CD4-positive, alpha-beta T cell treated with Interleukin-15 for 4 hours (primary cell): ENCODE measurements at places on chromosomes 11 and 22.
A peak's percentile ranks its signal among the peaks of the same experiment; 100 is the strongest.

DNA sequence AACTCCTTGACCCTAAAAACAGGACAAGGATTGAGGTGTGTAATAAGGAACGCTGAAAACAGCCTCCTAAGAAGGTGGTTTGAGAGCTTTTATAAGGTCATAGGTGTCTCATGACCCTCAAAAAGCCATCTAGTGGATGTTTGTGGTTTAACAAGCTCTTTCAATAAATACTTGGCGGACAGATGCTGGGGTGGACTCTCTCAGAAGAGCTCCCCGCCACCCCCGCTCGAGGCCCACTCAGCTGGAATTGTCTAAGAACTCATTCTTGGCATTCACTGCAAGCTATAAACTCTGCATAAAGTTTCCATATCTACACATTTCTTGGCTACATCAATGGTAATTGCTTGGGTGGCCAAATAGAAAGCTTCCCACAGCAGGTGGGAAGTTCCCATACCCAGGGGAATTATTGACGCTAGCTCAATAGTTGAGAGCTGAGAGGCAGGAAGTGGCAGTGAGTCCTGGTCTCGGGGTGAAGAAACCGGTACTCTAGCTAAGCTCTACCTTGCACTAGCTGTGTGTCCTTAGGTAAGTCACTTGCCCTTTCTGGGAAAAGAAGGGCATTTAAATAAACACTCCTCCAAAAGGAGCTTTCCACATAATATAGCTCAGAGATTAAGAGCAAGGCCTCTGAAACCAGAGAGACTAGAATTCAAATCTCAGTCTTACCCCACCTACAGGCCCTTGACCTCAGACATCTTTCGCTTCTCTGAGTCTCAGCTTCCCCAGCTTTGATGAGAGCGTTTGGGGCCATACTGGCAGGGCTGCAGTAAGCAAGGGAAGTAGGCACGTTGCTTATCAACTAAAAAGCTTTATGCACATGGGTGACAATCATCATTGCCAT lies 6.4 kb downstream of the MS4A15 start:
- no peak for DNase-seq

GRCh38 chr22:29817724-29818123 lies 20.4 kb downstream of the ASCC2 start:
- DNase-seq: no peak

- peak; percentile 33 for DNase-seq
Measured at GRCh38 chr22:20979243-20979809, 2.8 kb upstream of the LZTR1 start.

GRCh38 chr11:763073-763463 lies 14.2 kb downstream of the GATD1 start:
- no peak for DNase-seq

DNA sequence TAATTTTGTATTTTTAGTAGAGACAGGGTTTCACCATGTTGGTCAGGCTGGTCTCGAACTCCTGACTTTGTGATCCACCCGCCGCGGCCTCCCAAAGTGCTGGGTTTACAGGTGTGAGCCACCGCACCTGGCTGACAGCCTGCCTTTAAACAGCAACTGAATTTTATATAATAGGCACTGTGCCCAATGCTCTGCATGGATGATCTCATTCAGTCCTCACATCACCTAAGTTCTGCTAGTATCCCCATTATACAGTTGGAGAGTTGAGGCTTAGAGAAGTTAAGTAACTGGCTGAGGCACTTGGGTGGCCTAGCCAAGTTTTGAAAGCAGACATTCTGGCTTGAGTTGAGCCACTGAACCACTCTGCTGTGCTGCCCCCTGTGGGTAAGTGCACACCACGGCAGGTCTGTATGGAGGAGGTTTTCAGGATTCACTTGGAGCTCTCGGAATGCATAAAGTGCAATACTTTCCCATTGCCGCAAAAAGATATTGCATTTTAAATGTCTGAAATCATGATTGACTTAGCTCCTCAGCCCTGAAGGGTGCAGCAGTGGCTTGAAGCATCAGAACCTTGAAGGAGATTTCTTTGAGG lies 112.4 kb downstream of the LDLRAD3 start:
- no peak for DNase-seq

- no peak for DNase-seq
Measured at GRCh38 chr11:64237484-64237951, 3.1 kb downstream of the VEGFB start.

GRCh38 chr11:9797300-9797699 lies 133.4 kb downstream of the SWAP70 start:
- no peak for DNase-seq
